Urothelium cell line (cell line): ENCODE measurements at places on chromosomes 3 and 15.
A peak's percentile ranks its signal among the peaks of the same experiment; 100 is the strongest.

- no peak for DNase-seq
Measured at GRCh38 chr15:78618064-78618463, 2.7 kb downstream of the CHRNA3 start.

- no peak for DNase-seq
Measured at GRCh38 chr3:15708882-15709677, 88.7 kb downstream of the ANKRD28 start.

GRCh38 chr15:54066403-54066802 lies 88.2 kb downstream of the UNC13C start:
- no peak for DNase-seq

DNA sequence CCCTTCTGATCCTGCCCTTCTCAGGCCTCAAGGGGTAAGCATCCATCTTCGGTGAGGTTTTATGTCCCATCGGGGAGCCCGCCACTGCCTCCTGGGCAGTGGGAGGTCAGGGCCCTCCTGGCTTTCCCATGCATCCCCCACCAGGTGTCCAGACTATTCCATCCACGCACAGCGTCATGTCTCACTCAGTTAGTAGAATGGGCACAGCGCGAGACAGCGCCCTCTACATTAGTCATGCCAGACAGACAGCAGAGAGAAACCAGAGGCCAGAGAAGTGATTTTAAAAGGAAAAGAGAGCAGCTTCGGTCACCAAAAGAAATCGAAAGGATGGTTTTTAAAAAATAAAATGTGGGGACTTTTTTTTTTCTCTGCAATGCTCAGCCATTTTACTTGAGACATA lies 49.8 kb downstream of the ZDHHC3 start:
- DNase-seq, result no peak

- DNase-seq, result no peak
Measured at GRCh38 chr15:60809375-60809774, 330.4 kb upstream of the ICE2 start.

DNA sequence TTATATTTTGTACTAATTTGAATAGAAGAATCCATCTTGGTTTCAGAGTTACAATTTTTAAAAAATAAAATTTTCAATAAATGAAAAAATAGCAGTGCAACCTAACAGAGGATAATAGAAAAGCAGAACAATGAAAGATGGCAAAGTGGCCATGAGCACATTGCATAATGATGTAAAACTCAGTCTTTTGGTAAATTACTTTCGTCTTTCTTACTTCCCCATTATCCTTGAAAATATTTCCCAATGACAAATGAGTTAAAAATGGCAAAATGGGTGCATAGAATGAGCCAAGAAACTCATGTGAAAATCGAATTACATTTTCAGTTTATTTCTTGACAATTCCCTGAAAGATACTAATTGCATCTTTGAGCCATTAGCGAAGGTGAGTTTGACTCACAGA lies 236.4 kb downstream of the CDIN1 start:
- no peak for DNase-seq

DNA sequence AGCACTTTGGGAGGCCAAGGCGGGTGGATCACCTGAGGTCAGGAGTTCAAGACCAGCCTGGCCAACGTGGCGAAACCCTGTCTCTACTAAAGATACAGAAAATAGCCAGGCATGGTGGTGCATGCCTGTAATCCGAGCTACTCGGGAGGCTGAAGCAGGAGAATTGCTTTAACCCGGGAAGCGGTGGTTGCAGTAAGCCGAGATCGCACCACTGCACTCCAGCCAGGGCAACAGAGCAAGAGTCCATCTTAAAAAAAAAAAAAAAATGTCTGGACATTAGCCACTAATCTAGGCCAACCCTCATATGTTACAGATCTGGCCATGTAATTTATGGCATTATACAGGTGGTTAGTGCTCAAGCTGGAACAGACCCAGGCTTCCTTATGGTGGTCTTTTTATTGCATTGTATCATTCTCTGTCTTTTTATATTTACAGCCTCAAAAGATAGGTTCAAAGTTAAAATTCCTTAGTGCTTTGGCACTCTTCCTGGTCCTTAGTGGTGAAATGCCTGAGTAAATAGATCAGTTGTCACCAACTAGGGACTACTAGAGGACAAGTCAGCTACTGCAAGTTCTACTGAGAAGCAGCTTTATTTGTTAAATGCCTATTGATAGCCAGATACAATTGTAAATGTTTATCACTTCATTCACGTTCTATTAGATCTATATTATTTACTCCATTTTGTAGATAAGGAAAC lies 16.0 kb downstream of the STARD9 start:
- peak; percentile 29 for DNase-seq

GRCh38 chr3:56762718-56763117 lies 39.0 kb downstream of the ARHGEF3 start:
- no peak for DNase-seq

DNA sequence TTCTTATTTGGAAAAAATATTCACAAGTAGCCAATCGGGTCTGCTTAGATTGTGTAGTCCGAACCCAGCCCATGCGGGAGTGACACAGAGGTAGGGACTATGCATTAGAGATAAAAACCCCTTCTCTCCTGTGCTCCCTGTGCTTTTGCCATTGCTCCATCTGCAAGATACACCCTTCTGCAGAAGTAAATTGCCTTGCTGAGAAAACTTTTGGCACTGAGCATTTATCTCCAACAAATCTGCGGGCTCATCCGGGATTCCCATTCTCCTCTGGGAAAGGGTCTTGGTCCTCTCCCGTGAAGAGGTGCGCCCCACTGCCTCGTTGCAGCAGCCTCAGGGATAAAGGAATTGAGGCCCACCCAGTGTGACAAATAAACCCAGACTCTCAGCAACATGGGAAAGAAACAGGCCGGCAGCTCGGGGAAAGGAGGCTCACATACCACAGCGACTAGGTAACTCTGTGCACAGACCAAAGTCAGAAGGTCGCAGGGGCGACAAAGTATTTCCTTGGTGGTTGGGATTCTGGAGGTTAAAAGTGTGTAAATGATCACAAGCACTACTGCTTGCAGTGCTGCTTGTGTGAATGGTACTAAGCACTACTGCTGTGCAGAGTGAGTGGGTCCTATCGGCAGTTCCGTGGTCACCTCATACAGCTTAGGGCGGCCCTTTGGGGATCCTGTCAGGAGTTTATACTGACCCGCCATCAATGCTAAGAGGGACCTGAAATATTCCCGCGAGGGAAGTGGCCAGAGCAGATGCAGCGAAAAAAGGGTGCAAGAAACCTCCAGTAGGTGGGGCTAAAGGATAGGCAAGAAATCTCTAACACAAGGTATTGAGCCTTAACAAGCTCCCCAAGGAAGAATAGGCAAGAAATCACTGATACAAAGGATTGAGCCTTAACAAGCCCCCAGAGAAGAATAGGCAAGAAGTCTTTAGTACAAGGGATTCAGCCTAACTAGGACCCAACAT lies 54.3 kb downstream of the GSK3B start:
- no peak for DNase-seq

GRCh38 chr3:55826731-55827496 lies 339.8 kb upstream of the WNT5A start:
- no peak for DNase-seq
